ENCODE measurements at places on chromosomes 13 and 19. TPM values are rescaled to one million over a fixed set of nuclear protein-coding genes. Genes with fewer than 3 reads are reported as not detected.

The RASIP1 gene
- total RNA-seq, result 15.1 TPM

The ZNF433 gene
- 3.8 TPM for total RNA-seq

The ZNF729 gene
- not detected for total RNA-seq

The CYP4F3 gene
- 0.24 TPM for total RNA-seq

The HRC gene
- total RNA-seq, result 878 TPM

The ACER1 gene
- not detected for total RNA-seq

The GPI gene
- total RNA-seq, result 500 TPM

The ZNF726 gene
- total RNA-seq, result 0.32 TPM

The ACP5 gene
- 2.3 TPM for total RNA-seq

The VSTM1 gene
- not detected for total RNA-seq

The MARK4 gene
- 19.7 TPM for total RNA-seq

The ZNF534 gene
- total RNA-seq, result 0.43 TPM

The HCN2 gene
- total RNA-seq, result 4.1 TPM

The NRTN gene
- total RNA-seq, result 20.6 TPM

The ZNF418 gene
- total RNA-seq, result 13.5 TPM

The LRRC63 gene
- total RNA-seq, result not detected

The KIR3DL2 gene
- total RNA-seq, result not detected

The HSD17B14 gene
- 1.9 TPM for total RNA-seq

The METTL21C gene
- total RNA-seq, result not detected

The CYP4F2 gene
- not detected for total RNA-seq

The BRSK1 gene
- 1.6 TPM for total RNA-seq

The YJEFN3 gene
- total RNA-seq, result 5.8 TPM

The MIR17HG gene
- 1.0 TPM for total RNA-seq

The PRSS57 gene
- not detected for total RNA-seq

The CRB3 gene
- not detected for total RNA-seq

The DHX34 gene
- total RNA-seq, result 6.4 TPM

The ZNF17 gene
- total RNA-seq, result 10.1 TPM

The CEACAM4 gene
- total RNA-seq, result 0.46 TPM

The MBD3L3 gene
- total RNA-seq, result not detected

The FCER2 gene
- 0.56 TPM for total RNA-seq

The GADD45GIP1 gene
- total RNA-seq, result 31.1 TPM

The ZNF823 gene
- total RNA-seq, result 2.6 TPM

The USHBP1 gene
- 7.9 TPM for total RNA-seq

The ZFP28 gene
- total RNA-seq, result 5.9 TPM

The PPM1N gene
- 0.75 TPM for total RNA-seq

The ACP7 gene
- not detected for total RNA-seq

The AMER2 gene
- not detected for total RNA-seq

The TRPM4 gene
- total RNA-seq, result 24.8 TPM

The PRTN3 gene
- not detected for total RNA-seq

The KLF5 gene
- total RNA-seq, result 0.59 TPM

The TNNT1 gene
- total RNA-seq, result 54.1 TPM

The CADM4 gene
- total RNA-seq, result 8.0 TPM
